ENCODE measurements at places on chromosomes 16 and 17. TPM values are rescaled to one million over a fixed set of nuclear protein-coding genes. Genes with fewer than 3 reads are reported as not detected.

The SOX8 gene
- 6.8 TPM for total RNA-seq

The ITGA2B gene
- 2.4 TPM for total RNA-seq

The HAGHL gene
- total RNA-seq = 2.5 TPM

The FOXO3B gene
- total RNA-seq = 5.2 TPM

The ACSM3 gene
- 5.1 TPM for total RNA-seq

The ITGB4 gene
- total RNA-seq = 31.4 TPM

The CES1 gene
- 2.9 TPM for total RNA-seq

The PRSS8 gene
- 9.6 TPM for total RNA-seq

The CACNG3 gene
- not detected for total RNA-seq

The CEP112 gene
- total RNA-seq = 17.7 TPM

The BRD7 gene
- total RNA-seq = 29.2 TPM

The DHRS7C gene
- total RNA-seq = 15.9 TPM

The ZNF469 gene
- total RNA-seq = 4.6 TPM

The CPD gene
- 64.2 TPM for total RNA-seq

The PRRT2 gene
- total RNA-seq = 3.6 TPM

The HOXB13 gene
- not detected for total RNA-seq

The SEZ6 gene
- 0.30 TPM for total RNA-seq

The EVI2B gene
- total RNA-seq = 4.0 TPM

The SLC5A11 gene
- not detected for total RNA-seq

The LAT gene
- total RNA-seq = 1.6 TPM

The MYH13 gene
- total RNA-seq = under 0.01 TPM

The NKD1 gene
- 4.9 TPM for total RNA-seq

The CCL5 gene
- total RNA-seq = 1.4 TPM

The PHKG2 gene
- 13.6 TPM for total RNA-seq

The CSNK2A2 gene
- 39.4 TPM for total RNA-seq

The KRTAP4-1 gene
- total RNA-seq = 3.6 TPM

The IGSF6 gene
- 4.9 TPM for total RNA-seq

The TBC1D3K gene
- total RNA-seq = not detected

The KRTAP4-6 gene
- total RNA-seq = 4.0 TPM

The GLIS2 gene
- total RNA-seq = 4.4 TPM

The B4GALNT2 gene
- 1.3 TPM for total RNA-seq

The PIRT gene
- total RNA-seq = 0.20 TPM

The AURKB gene
- total RNA-seq = 12.4 TPM

The GSE1 gene
- total RNA-seq = 57.6 TPM

The KRT27 gene
- 428 TPM for total RNA-seq

The GPR139 gene
- total RNA-seq = not detected

Data from skin of body (tissue), 3 donors.